ENCODE measurements at places on chromosomes 2 and 18.
A peak's percentile ranks its signal among the peaks of the same experiment; 100 is the strongest.

GRCh38 chr18:79611040-79611681 is 68.4 kb upstream of the CTDP1 start:
- no peak for DNase-seq

- peak; percentile 33 for DNase-seq
Observed at GRCh38 chr2:159290289-159290907, 3.9 kb upstream of the WDSUB1 start.

DNA sequence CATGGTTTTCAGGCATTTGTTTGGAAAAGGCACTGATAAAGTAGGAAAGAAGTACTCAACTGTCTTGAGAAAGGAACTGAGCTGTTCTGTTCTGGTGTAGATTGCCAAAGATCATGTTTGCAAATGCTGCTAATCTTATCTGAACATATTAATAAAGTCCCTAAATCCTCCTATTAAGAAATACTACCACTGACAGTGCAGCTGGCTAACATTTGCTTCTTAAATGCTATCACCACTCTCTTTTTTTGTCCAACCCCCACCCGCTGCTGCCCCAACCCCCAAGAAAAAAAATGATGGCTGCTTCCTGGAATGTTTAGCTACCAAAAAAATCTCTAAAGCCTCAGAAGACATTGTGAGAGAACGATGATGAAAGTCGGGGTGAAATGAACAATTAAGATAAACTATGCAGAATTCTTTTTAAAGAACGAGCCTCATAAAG is 130.7 kb downstream of the CCBE1 start:
- DNase-seq = no peak

DNA sequence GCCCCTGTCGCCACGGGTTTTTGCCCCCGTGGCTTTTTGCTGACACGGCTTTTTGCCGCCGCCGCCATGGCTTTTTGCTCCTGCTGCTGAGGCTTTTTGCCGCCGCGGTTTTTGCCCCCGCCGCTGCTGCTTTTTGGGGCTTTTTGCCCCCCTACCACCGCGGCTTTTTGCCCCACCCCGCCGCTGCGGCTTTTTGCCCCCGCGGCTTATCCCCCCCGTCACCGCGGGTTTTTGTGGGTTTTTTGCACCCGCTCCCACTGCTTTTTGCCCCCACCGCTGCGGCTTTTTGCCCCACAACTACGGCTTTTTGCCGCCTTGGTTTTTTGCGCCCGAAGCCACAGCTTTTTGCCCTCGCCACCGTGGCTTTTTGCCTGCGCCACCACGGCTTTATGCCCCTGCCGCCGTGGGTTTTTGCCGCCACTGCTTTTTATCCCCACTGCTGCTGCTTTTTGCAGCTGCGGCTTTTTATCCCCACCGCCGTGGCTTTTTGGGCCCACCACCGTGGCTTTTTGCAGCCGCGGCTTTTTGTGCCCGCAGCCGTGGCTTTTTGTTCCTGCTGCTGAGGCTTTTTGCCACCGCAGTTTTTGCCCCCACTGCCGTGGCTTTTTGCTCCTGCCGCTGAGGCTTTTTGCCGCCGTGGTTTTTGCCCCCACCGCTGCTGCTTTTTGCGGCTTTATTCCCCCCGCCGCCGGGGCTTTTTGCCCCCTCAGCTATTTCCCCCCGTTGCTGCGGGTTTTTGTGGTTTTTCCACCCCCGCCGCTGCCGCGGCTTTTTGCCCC is 2798.0 kb upstream of the TEKT4 start:
- DNase-seq = no peak

GRCh38 chr2:168920504-168921157 is 19.5 kb downstream of the G6PC2 start:
- DNase-seq = no peak

DNA sequence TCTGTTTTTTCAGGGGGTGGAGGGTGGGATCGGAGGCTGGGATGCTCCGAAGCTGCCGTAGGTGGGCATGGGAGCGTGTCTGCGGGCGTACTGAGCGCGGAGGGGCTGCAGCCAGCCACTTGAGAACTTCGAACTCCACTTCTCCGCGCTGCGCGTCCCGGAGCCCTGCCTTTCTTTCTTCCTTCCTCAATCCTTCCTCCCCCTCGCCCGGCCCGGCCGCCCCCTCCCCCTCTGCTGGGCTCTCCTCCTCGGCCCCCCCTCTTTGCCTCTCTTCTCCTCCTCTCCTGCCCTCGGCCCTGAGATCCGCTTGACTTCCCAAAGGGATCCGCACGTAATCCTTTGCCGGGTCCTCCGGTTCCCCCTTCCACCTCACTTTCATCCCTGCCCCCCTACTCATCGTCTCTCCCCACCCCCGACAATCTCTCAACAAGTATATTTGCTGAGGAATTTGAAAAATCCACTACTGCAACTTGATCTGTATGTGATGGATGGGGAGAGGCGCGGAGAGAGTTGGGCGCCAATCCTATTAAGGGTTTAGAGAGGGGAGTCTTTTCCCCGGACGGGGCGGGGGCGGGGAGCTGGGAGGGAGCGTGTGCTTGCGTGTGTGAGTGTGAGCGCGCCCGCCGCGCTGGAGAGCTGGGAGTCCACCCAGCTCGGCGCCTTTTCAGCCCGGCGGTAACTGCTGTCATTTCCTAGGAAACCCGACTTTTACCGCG is 1.1 kb downstream of the GLI2 start:
- DNase-seq = no peak
